ENCODE measurements at places on chromosomes 6 and 20.

DNA sequence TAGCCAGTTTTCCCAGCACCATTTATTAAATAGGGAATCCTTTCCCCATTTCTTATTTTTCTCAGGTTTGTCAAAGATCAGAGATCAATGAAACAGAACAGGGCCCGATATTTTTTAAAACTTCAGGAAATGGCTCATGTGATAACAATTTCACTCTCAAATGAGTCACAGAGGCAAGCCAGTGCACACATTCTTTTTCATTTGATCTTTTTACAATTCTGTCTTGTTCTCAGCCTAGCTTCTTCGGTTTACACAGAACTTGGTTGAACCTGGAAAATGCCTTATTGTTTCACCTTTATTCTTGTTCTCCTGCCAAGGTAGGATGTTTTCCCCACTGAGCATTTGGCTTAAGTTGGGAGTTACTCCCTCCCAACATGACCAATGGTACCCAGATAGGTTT, 258.9 kb downstream of the COL12A1 start:
- no peak for DNase-seq

- DNase-seq = no peak
Observed at GRCh38 chr6:107539849-107540464, 50.0 kb downstream of the SOBP start.

DNA sequence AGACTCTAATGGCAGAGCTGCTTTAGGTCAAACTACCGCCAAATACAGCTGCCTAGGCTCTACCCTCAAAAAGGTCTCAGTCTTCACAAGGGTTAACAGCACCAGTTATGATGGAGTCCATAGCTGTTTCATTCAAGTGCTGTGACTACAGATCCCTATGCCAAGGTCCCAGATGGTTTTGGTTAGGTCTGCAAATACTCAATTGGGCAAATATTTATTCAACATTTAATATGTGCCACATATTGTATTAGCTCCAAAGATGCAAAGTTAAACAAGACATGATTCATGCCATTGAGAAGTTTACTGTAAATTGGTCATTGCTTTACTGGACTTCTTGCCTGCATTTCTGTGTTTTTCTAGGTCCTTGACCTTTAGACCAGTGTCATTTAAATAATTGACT, 55.8 kb upstream of the TFAP2D start:
- no peak for DNase-seq

GRCh38 chr6:100785982-100786381, 95.1 kb downstream of the ASCC3 start:
- DNase-seq = no peak

GRCh38 chr20:10362674-10363073, 71.3 kb downstream of the MKKS start:
- DNase-seq = no peak

- DNase-seq = no peak
Observed at GRCh38 chr6:41647061-41647511, 8.8 kb downstream of the MDFI start.

DNA sequence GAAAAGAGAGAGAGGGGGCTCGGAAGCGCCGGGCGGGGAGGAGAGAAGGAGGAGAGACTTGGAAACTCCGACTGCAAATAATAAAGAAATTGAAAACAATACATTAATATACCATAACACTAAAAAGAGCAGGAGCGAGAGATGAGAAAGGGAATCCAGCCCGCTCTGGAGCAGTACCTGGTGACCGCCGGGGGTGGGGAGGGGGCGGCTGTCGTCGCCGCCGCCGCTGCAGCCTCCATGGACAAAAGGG, 338 bp downstream of the E2F3 start:
- DNase-seq = no peak

DNA sequence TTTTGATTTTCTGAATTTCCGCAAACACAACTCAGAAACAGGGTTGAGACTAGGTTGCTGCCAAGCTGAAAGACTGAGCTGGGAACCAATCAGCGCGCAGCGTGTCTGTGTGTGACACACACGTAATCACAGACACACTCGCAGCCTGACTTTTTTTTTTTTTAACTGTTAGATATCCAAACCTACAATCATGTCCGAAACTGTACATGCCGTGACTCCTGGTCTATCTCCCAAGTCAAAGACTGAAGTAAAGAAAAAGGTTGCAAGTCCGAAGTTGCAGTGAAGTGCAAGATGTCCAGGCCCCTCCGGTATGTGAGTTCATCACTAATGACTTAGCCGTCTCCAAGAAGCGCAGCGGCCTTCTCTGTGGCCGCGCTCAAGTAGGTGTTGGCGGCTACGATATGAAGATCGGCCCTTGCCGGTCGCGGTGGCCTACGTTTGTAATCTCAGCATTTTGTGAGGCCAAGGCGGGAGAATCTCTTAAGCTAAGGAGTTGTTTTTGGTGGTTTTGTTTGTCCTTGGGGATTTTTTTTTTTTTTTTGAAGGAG, 108.2 kb downstream of the HFE start:
- DNase-seq = peak; percentile 89

All from activated CD4-positive, alpha-beta memory T cell treated with anti-CD3 and anti-CD28 coated beads, Interleukin-2, amount 10 ng/mL, durations not matched to agents 7 days and 5 days (primary cell).